ENCODE measurements at places on chromosomes 5 and 9.

DNA sequence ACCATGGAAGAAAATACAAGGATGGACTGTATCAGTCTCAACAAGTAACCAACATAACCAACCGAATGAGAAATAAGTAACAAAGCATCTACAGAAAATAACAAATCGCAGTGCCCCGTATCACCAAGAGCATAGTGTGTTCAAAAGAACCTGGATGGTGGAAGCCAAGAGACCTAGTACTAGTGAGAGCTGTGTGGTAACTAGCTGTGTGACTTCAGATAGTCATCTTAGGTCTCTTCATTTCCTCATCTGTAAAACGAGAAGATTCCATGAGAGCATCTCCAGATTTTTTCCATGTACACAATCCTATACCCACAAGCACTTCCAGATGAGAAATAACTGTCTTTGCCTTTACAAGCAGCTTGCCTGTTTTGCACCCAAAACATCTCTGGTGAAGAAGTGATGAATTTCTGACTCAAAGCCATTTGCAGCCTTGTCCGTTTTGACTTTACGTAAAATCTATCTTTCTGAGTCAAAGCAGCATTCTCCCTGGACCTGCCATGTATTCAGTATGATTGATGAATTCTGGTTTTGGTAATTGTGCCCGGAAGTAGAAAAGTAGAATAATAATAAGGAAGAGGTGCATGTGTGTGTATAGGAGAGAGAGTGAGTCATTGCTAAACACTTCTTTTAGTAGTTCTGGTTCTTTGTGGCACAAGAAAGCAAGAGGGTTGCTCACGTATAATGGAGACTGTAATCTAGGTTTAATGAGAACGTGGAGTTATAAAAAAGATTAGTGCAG, 41.0 kb downstream of the AOPEP start:
- no peak for DNase-seq

GRCh38 chr5:15902066-15902465, 277.5 kb downstream of the MARCHF11 start:
- no peak for DNase-seq

DNA sequence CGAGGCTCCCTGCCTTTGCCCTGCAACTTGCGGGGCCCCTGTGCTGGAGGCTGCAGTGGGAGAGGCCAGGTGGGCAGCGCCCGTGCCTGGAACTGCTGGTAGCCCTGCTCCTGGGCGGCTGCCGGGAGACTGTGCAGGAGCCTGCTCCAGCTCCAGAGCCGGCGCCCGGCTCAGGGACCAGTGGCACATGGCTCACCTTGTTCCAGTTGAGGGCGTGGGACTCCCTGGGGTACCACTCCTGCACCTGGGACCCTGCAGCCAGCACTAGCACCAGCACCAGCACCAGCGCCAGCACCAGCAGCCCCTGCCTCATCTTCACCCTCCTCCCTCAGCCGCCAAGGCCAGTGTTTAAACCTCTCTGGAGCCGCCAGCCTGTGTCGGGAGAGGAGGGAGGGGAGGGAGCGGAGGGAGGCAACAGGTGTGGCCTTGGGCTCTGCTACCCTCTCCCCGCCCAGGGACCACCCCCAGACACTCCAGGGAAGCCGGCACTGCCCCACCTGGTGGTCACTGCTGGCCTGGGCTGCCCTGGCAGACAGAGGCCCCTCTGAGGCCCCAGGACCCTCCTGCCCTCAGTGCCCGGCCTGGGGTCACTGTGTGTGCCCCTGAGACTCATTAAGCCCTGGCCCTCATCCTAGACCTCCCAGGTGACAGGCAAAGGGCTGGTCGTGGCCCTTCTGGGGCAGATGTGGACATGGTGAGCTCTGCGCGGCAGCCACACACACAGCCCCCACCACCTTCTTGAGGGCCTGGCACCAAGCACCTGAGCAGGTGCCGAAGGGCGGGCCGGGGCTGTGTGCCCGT, at the start of gene LCN10:
Gene LCN10 (minus strand): TSS at position 350 of the 801 bp plus-strand sequence. CDS start 37 bp downstream, at position 313.
- DNase-seq = no peak

DNA sequence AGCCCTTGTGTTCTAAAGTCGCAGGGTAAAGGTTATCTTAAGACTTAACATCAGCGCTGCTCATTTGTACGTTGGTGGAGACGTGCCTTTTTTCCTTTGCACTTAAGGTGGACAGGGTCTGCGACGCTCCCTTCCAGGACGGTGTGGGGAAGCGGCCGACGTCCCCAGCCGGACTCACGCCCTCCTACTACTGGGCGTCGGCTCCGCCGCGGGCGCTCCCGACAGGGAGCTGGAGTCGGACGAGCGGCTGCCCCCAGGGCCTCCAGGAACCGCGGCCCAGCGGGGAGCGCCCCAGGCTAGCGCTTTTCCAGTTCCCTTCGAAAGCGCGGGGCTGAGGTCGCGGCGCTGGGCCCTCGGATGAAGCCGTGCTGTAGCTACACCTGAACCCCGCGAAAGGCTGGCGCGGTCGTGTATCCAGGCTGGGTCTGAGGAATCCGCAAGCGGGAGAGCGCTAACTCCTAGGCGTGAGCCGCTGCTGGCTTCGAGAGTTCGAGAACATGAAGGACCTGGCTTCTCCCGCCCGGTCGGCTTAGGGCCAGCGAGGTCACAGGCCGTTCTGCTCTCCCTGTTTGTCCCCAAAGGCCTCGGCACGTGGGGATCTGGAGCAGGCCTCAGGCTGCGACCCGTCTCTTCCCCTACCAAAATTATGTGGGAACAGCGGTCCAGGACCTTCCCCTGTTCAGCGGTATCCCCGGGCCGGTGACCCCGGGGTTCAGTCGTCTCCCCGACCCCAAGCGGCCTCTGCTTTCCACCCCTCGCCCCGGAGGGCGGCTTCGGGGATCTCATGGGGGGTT, 3.8 kb upstream of the DMRT3 start:
- DNase-seq = no peak

- DNase-seq = no peak
These were observed 8.3 kb upstream of the CXXC5 start for GRCh38 chr5:139639619-139640380.

DNA sequence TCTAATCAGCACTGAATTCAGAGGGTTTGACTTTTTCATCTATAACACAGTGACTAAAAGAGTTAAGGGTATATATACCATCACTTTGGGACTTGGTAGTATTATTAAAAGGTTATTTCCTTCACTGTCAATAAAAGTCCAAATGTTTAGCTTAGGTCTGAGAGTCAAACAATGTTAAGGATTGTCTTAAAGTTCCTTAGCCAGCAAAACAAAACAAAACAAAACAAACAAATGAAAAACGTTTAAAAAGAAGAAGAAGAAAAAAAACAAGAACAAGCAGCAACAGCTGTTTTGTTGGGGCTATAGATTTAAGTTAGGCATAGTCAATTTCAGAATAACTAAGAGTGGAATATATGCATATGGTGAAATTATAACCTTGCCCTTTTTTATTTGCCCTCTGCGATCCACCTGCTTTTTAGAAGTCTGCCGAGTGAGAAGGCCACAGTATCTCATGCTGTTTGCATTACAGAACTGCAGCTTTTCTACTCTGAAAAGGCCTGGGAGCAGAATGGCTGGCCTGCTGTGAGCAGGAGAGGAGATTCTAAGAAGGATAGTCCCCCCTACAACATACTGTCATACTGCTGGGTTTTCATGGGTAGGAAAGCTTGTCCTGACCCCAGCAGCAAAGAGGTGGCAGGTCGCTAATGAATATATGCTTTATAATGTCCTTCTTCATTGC, 141.7 kb downstream of the NTRK2 start:
- no peak for DNase-seq

GRCh38 chr9:130422546-130422945, 22.2 kb upstream of the ASS1 start:
- no peak for DNase-seq

GRCh38 chr5:89105836-89106235, 222.9 kb upstream of the MEF2C start:
- no peak for DNase-seq

DNA sequence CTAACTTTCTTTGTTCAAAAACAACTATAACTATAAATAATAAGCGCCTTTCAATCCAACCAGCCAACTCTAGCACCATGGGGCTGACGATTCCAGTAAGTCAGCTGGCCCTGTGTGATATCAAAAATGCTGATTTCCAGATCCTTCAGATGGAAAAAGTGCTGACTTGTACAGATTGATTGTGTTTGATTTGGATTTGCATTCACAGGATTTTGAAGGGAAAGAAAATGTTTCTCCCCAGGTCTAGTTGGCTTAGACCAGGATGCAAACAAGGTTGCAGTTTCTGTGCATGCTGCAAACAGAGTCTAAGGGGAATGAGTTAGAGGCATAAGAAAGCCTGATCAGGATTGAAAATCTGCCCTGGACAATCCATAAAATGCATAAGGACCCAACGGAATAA, 68.9 kb downstream of the SLC1A3 start:
- DNase-seq = no peak

DNA sequence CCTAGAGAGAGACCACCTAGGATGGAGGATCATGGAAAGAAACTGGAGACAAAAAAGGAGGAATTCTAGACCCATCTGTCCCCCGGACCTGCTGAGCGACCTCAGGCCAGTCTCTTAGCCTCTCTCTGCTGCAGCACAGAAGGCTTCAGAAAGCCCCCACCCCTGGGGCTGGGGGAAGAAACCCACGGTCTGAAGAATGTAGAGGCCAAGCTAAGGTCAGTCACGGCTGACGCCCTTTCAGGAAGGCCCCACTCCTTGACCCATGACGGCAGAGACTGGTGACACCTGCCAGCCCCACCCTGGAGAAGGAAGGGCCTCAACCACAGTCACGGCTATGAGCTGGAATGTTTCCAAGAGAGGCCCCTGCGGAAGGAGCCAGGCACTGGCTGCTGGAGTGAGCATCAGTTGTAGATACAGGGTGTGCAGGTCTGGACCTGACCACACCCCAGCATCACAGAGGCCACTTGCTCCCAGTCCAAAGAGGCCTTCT, 120.5 kb upstream of the BOD1 start:
- DNase-seq = no peak

DNA sequence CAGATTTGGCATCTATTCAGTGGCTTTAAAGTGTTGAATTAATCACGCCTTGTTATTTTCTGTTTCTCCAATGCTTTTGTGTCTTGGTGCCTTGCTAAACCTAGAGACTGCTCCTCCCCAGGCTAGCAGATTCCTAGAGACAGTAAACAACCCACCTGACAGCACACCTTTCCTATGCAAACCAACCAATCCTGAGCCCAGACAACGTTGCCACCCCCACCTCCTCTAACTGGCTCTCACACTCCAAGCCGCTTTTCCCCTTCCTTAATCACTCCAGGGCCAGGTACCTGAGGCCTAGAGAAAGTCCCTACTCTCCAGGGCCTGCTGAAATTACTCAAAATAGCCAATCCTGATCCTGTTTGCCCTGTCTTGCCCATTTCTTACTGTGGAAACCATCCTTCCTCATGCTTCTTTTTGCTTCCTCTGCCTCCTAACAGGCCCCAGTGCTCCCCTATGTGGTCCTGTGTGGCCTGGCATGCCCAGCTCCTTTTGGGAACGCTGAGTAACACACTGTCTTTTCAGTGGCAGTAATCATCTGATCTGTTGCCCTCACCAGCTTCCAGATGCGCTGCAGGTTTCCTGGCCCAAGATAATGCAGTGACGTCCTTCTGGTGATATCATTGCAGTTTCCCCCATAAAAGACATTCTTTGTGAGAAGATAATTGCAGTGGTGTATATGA, 53.4 kb downstream of the GAS1 start:
- no peak for DNase-seq

DNA sequence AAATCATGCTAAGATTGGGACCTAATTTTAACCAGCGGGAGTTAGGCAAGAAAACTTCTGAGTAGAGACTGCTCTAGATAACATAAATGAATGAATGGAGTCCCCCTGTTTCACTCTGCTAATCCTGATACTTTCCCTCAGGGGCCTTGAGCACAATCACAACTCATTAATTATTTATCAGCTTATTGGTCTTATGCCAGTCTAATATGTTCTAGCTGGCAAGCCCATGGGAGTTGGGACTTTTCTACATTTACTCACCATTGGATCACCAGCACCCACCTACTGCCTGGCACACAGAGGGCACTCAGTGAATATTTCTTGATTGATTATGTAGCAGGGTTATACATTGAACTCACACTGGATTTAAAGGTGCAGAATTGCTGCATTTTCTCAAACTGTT, 13.5 kb upstream of the TMED7 start:
- DNase-seq = no peak

- no peak for DNase-seq
These were observed 134.5 kb downstream of the MTX3 start for GRCh38 chr5:79856456-79857055.

GRCh38 chr5:40089269-40089668, 590.4 kb upstream of the PTGER4 start:
- DNase-seq = no peak

DNA sequence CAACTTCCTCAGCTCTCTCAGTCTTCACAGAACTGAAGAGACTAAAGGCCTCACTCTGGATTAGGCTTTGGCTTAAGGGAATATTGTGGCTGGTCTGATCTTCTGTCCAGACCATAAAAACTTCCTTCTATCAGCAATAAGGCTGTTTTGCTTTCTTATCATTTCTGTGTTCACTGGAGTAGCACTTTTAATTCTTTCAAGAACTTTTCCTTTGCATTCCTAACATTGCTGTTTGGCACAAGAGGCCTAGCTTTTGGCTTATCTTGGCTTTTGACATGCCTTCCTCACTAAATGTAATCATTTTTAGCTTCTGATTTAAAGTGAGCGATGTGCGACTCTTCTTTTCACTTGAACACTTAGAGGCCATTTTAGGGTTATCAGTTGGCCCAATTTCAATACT, 88.7 kb upstream of the ACOT12 start:
- no peak for DNase-seq

GRCh38 chr5:83517072-83517687, 45.6 kb downstream of the VCAN start:
- no peak for DNase-seq

- DNase-seq = no peak
These were observed 54.1 kb upstream of the ABL1 start for GRCh38 chr9:130780865-130781504.

GRCh38 chr5:35856765-35857351, at the start of gene IL7R:
Gene IL7R (plus strand): TSS chr5:35856891. CDS start chr5:35856978, 87 bp downstream.
- DNase-seq = no peak

DNA sequence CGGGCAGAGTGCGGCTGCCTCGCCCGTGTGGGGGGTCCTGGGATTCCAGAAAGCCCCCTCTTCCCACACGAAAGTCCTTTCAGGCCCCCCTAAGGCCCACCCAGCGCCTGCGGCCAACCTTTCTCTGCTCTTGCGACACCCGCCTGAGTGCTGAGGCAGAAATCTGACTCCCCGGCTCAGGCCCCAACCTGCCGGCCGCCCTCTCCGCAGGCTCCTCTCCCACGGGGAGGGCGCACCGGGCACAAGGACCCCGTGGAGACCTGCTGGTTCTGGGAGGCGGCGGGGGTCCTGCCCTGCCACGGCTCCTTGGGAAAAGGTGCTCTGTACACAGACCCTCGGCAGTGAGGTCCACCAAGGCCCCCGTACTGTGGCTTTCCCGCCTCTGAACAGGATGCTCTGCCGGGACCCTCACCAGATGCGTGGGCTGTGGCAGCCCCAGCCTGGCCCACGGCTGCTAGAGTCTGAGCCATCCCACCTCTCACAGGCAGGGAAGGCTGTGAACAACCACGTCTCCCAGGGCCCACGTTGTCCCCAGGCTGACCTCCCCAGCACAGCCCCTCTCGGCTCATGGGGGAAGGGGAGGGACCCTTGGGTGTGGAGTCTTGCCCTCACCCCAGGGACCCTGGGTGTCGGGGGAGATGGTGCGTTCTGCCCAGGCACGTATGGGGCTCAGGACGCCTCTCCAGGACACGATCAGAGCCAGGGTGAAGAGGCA, 41.5 kb upstream of the EGFL7 start:
- no peak for DNase-seq
